Gastrocnemius medialis (tissue), 4 donors: ENCODE measurements at places on chromosomes 5 and 9. TPM values are rescaled to one million over a fixed set of nuclear protein-coding genes. Genes with fewer than 3 reads are reported as not detected.

GRCh38 chr5:35229076-35230037 is 930 bp downstream of the PRLR start:
- H3K4me1 ChIP-seq, result no peaks in the 10 kb centered on the region
- H3K27ac ChIP-seq, result no peak overlapping the region
- no peaks in the 10 kb centered on the region for H3K36me3 ChIP-seq
- H3K27me3 ChIP-seq, result peaks cover 35% of the 10 kb centered on the region
- DNase-seq, result no peak
- H3K4me3 ChIP-seq, result peak overlapping the region; percentile 33

Gene ARSI
- not detected for total RNA-seq

- H3K36me3 ChIP-seq, result no peaks in the 10 kb centered on the region
- H3K4me3 ChIP-seq, result no peak overlapping the region
- no peaks in the 10 kb centered on the region for H3K4me1 ChIP-seq
- H3K27ac ChIP-seq, result no peak overlapping the region
- H3K27me3 ChIP-seq, result no peaks in the 10 kb centered on the region
Observed at GRCh38 chr9:77587851-77588250, 60.3 kb downstream of the GNA14 start.

- peaks cover 41% of the 10 kb centered on the region for H3K4me1 ChIP-seq
- no peaks in the 10 kb centered on the region for H3K27me3 ChIP-seq
- peak; percentile 20 for DNase-seq
Observed at GRCh38 chr5:140348104-140348503, 1.7 kb upstream of the HBEGF start.

DNA sequence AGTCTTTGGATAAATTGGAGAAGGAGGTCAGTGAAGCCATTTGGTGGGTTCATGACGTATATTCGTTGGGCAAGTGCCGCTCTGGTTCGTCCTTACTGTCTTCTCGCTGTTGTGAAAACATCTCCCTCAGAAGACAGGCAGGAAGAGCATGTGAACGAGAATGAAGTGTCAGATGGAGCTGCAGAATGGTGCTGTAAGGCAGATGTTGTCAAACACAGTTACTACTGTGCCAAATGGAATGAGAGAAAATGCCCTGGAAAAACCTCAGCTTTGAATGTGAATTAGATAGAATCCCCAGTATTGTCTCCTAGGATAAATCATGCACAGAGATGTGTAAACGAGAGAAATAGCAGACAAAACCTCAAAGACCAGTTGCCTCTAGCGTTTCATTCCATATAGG is 121.5 kb downstream of the CAMK4 start:
- H3K27me3 ChIP-seq, result no peaks in the 10 kb centered on the region
- no peak overlapping the region for H3K4me3 ChIP-seq
- no peak overlapping the region for H3K27ac ChIP-seq
- no peaks in the 10 kb centered on the region for H3K36me3 ChIP-seq
- no peak for DNase-seq
- no peaks in the 10 kb centered on the region for H3K4me1 ChIP-seq

DNA sequence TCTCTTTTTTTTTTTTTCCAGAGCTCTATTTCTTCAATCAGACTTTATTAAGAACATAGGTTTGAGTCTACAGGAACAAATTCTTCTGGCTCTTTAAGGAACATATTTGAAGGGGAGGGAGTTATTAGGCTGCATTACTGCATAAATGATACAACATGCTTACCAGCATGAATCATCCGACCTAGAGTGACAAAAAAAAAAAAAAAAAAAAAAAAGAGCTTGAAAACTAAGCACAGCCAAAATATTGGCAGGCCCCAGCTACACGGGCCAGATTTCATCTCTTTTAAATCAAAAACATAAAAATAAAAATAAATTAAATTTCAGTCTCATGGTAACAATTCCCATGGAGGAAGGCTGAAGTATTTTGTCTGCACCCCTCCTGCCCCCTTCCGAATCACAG is 26.3 kb downstream of the MSX2 start:
- no peaks in the 10 kb centered on the region for H3K36me3 ChIP-seq
- H3K4me1 ChIP-seq, result no peaks in the 10 kb centered on the region
- H3K27me3 ChIP-seq, result peaks cover 35% of the 10 kb centered on the region
- peak overlapping the region; percentile 51 for H3K4me3 ChIP-seq

GRCh38 chr9:3664044-3664443 is 138.2 kb upstream of the RFX3 start:
- DNase-seq, result no peak
- H3K4me1 ChIP-seq, result no peaks in the 10 kb centered on the region
- H3K27ac ChIP-seq, result no peak overlapping the region

GRCh38 chr9:123201083-123201482 is 67.3 kb downstream of the STRBP start:
- no peak overlapping the region for H3K4me3 ChIP-seq
- H3K4me1 ChIP-seq, result peaks cover 6% of the 10 kb centered on the region
- H3K36me3 ChIP-seq, result no peaks in the 10 kb centered on the region
- no peak overlapping the region for H3K27ac ChIP-seq

DNA sequence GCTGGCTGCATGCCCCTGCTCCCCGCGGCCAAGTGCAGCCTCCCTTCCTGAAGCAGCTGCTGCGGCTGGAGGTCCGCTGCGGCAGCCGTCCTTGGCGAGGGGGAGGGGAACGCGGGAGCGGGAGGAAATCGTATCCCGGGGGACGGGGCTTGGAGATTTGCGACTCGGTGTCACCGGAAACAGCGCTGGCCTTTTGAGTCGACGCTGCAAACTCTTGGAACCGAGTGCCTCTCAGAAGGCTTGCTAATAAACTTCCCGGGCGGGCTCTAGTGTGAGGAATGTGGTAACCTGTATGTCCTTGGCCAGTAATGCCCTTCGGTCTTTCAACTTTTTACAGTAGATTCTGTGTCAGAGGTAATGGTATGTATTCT is 82.7 kb downstream of the PTPDC1 start:
- DNase-seq, result no peak
- H3K36me3 ChIP-seq, result no peaks in the 10 kb centered on the region
- peak overlapping the region; percentile 63 for H3K4me3 ChIP-seq
- H3K27me3 ChIP-seq, result no peaks in the 10 kb centered on the region

DNA sequence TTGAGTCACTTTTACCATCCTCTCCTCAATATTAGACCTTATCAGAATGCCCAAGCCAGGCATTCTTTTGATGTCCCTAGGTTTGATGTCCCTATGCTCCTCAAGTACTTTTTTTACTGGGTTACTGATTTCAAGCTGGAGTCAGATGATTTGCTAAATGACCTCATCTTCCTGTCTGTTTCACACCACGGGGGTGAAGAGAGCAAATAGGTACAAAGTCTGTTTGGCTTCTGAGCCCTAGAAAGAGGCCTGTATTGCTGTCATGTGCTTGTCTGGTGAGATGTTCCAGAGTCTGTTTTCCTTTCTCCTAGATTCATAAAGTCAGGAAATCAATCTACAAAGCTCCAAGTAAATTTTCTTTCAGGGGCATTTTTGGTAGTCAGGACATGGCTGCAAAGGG is 12.7 kb upstream of the DAB2 start:
- no peaks in the 10 kb centered on the region for H3K4me1 ChIP-seq
- no peak overlapping the region for H3K4me3 ChIP-seq
- no peaks in the 10 kb centered on the region for H3K36me3 ChIP-seq
- no peaks in the 10 kb centered on the region for H3K27me3 ChIP-seq

Gene PNPLA7
- 10.5 TPM for total RNA-seq

- DNase-seq, result no peak
- no peaks in the 10 kb centered on the region for H3K4me1 ChIP-seq
- no peak overlapping the region for H3K27ac ChIP-seq
- H3K27me3 ChIP-seq, result no peaks in the 10 kb centered on the region
- no peaks in the 10 kb centered on the region for H3K36me3 ChIP-seq
Observed at GRCh38 chr9:116959809-116960208, 272.7 kb downstream of the TRIM32 start.

GRCh38 chr9:105194234-105194633 is 50.2 kb upstream of the SLC44A1 start:
- DNase-seq, result no peak
- H3K4me1 ChIP-seq, result no peaks in the 10 kb centered on the region

GRCh38 chr9:129954868-129955550 is 88.0 kb downstream of the FNBP1 start:
- no peak overlapping the region for H3K27ac ChIP-seq
- no peak overlapping the region for H3K4me3 ChIP-seq
- H3K4me1 ChIP-seq, result no peaks in the 10 kb centered on the region
- no peaks in the 10 kb centered on the region for H3K27me3 ChIP-seq

Gene NMUR2
- not detected for total RNA-seq

DNA sequence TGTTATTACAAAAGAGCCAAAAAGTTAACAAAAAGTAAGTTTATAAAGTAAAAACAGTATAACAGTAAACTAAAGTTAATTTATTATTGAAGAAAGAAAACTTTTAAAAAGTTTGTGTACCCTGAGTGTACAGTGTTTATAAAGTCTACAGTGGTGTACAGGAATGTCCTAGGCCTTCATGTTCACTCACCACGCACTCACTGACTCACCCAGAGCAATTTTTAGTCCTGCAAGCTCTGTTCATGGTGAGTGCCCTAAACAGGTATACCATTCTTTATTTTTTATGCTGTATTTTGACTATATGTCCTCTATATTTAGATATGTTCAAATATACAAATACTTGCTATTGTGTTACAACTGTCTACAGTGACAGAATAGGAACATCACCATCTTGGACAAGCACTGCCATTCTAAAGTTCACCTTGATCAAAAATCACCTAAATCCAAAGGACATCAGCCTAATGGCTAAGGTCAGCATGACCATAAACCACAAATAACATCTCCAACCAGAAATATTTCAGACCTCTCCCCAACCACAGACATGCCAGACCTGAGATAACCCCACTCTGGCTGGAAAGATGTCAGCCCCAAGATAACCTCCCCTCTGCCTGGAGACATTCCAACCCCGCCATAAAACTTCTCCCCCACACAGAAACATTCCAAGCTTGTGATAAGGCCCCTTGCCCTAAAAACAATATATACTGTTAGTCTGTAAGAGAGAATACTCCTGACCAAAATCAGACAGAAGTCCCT is 56.1 kb downstream of the AGXT2 start:
- H3K27me3 ChIP-seq, result no peaks in the 10 kb centered on the region
- H3K36me3 ChIP-seq, result no peaks in the 10 kb centered on the region
- H3K4me1 ChIP-seq, result no peaks in the 10 kb centered on the region
- H3K27ac ChIP-seq, result no peak overlapping the region

GRCh38 chr9:28024676-28025075 is 451.4 kb upstream of the C9orf72 start:
- no peak overlapping the region for H3K4me3 ChIP-seq
- no peak overlapping the region for H3K27ac ChIP-seq
- DNase-seq, result no peak

DNA sequence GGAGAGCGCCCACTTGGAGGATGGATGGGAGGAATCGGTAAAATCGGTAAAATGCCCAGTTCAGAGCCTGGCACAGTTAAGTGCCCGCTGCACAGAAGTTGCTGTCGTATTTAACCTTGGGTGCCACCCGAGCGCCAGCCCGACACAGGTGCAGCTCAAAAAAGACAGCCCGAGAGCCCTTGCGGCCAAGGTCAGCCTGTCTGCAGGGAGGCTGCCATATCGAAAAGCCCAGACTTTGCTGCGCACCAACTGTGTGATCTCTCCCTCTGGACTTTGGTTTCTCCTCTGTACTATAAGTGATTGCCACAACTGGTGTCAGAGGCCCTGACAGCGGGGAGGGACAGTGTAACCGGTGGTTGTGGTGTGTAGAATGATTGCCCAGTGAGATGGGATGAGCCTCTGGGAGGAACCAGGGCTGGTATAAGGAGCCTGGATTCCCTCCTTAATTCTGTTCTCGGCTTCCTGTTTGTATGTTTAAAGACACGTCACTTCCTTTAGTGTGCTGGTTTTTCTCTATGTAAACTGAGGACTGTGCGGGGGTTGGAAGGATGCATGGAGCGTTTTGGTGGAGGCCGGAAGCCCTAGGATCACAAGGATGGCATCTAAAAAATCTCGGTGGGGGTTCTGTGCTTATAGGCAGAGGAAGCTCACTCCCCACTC is 792 bp downstream of the NTMT1 start:
- no peaks in the 10 kb centered on the region for H3K27me3 ChIP-seq
- H3K4me1 ChIP-seq, result peaks cover 50% of the 10 kb centered on the region
- peak; percentile 54 for DNase-seq
- H3K36me3 ChIP-seq, result no peaks in the 10 kb centered on the region
- peak overlapping the region; percentile 91 for H3K4me3 ChIP-seq

DNA sequence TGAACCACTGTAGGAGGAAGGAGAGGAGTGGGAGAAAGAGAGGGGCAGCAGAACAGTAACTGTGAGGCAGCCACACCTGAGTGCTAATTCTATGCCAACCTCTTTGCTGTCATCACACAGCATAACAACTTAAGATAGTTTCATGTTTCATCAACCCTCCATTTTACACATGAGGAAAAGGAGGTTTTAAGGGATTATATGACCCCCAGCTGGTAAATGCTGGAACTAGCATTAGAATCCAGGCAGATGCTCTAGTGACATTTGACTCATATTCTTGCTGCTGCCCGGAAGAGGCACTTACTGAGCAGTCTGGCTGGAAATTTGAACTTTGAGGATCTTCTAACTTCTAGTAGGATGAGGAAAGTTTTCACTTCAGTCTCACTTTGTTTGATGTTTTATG is 24.1 kb upstream of the VLDLR start:
- DNase-seq, result no peak
- no peak overlapping the region for H3K4me3 ChIP-seq
- H3K27me3 ChIP-seq, result no peaks in the 10 kb centered on the region
- peaks cover 1% of the 10 kb centered on the region for H3K4me1 ChIP-seq
- H3K36me3 ChIP-seq, result no peaks in the 10 kb centered on the region

DNA sequence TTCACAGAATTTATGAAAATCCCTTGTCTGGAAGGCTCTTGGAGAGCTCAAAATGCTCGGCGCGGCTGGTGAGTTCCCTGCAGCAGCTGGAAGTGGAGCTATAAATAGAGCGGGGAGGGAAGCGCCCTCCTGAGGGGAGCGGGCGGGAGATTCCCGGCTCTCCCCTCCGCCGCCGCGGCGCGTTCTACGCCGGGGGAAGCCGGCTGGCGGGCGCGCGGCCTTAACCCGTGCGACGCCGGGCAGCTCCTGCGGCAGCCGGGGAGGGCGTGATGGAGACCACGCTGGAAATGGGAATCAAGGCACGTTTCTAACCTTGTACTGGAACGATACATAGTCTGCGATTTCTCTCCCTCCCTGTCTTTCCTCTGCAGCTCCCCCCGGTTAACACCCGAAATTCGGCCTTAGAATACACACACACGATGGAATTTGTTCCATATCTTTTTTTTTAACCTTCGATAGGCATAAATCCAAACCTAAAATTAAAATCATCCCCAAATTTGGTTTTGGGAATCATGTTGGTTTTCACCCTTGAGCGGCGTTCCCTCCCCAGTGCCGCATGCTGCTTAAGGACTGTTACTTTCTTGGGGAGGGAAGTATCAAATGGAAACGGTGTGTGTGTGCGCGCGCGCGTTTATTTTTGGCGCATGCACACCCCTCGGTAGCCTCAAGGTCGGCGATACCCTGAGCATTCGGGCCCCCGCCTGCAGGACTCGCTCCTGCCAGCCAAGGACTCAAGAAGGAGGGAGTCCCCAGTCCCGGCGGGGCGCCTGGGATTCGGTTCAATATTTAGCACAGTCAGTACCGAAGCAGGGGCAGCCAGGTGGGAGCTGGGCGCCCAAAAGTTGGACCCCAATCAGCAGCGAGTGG is 306.3 kb upstream of the KCNN2 start:
- H3K36me3 ChIP-seq, result no peaks in the 10 kb centered on the region
- H3K4me1 ChIP-seq, result peaks cover 18% of the 10 kb centered on the region
- H3K4me3 ChIP-seq, result peak overlapping the region; percentile 66
- no peaks in the 10 kb centered on the region for H3K27me3 ChIP-seq
- peak overlapping the region; percentile 38 for H3K27ac ChIP-seq

GRCh38 chr5:134131165-134131564 is 16.7 kb downstream of the TCF7 start:
- peaks cover 20% of the 10 kb centered on the region for H3K4me1 ChIP-seq
- H3K36me3 ChIP-seq, result no peaks in the 10 kb centered on the region
